CD4-positive, alpha-beta T cell treated with Interleukin-6 at 100 ng/mL for 8 hours (primary cell): ENCODE measurements at places on chromosomes 2 and 18.

GRCh38 chr18:62781262-62781661 is 65.9 kb downstream of the PHLPP1 start:
- no peak for DNase-seq

- no peak for DNase-seq
These were observed 27.4 kb upstream of the VRK2 start for GRCh38 chr2:58019229-58019628.

GRCh38 chr2:160911258-160911657 is 249.0 kb upstream of the TANK start:
- DNase-seq = no peak

- no peak for DNase-seq
These were observed 117.9 kb downstream of the PPP1R1C start for GRCh38 chr2:182103526-182103925.
